Stimulated activated CD8-positive, alpha-beta memory T cell treated with anti-CD3 and anti-CD28 coated beads, Interleukin-4, amount 100 ng/mL, for 24 hours (primary cell): ENCODE measurements at places on chromosomes 13 and 19.

GRCh38 chr13:112954488-112955270 is 14.3 kb upstream of the MCF2L start:
- DNase-seq = no peak

GRCh38 chr13:101624210-101624922 is 171.9 kb downstream of the ITGBL1 start:
- no peak for DNase-seq

DNA sequence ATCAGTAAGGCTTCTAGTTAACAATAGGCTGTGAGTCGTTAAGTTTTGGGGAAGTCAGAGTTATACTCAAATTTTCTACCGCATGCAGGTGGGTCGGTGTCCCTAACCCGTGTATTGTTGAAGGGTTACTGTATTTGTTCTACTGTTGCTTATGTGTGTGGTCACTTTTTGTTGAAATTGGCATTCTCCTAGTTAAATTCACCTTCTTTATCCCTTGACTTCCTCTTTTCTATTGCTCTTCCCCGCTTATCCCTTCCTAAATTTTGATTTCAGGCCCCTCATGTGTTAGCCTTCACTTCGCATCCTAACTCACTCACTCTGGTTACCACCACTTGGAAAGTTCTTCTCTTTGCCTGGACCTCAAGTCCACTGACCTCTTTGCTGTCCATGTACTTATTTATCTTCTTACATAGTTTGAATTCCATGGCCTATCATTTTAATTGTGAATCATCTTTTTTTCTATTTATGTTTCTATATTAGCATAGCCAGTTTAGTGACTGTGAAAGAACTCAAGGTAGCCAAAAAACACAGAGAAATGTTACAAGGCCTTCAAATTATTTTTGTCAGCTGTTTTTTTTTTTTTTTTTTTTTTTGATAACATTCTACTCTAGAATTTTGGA is 52.9 kb downstream of the NDFIP2 start:
- DNase-seq = no peak

DNA sequence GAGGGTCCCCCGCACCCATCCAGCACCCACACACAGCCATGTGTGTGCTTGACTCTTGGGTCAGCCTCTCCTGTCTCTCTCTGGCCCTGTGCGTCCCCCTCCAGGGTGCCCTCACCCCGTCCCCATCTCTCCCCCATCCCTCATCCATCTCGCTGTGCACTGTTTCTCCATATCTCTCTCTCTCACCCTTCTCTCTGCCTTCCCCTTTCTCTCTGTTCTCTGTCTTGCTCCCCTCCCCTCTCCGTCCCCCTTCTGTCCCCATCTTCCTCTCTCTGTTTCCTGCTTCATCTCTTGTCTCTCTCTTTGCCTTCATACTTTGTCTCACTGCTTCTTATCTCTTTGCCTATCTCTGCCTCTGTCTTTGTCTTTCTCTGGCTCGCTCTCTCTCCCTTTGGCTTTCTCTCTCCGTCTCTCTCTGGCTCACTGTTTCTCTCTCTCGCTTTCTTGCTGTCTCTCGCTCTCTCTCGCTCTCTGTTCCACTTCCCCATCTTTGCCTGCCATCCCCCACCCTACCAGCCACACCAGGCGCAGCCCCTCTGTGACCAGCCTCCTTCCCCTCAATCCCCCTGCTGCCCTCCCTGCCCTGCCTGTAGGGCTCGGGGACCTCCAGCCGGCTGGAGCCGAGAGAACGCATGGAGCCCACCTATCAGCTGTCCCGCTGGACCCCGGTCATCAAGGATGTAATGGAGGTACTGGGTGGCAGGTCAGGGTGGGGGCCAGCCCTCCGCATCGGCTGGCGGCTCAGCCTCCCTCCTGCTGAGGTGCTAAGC is 8.9 kb downstream of the STXBP2 start:
- no peak for DNase-seq

- peak; percentile 71 for DNase-seq
Measured at GRCh38 chr19:41144403-41144802, 30.2 kb downstream of the CYP2F1 start.

- DNase-seq = no peak
Measured at GRCh38 chr13:113533161-113533840, 42.8 kb upstream of the DCUN1D2 start.

GRCh38 chr13:43111559-43112400 is 88.4 kb downstream of the DNAJC15 start:
- DNase-seq = no peak

- no peak for DNase-seq
Measured at GRCh38 chr13:25915840-25916518, 135.8 kb downstream of the SHISA2 start.

GRCh38 chr19:645912-646778 is 6.5 kb downstream of the FGF22 start:
- DNase-seq = no peak

DNA sequence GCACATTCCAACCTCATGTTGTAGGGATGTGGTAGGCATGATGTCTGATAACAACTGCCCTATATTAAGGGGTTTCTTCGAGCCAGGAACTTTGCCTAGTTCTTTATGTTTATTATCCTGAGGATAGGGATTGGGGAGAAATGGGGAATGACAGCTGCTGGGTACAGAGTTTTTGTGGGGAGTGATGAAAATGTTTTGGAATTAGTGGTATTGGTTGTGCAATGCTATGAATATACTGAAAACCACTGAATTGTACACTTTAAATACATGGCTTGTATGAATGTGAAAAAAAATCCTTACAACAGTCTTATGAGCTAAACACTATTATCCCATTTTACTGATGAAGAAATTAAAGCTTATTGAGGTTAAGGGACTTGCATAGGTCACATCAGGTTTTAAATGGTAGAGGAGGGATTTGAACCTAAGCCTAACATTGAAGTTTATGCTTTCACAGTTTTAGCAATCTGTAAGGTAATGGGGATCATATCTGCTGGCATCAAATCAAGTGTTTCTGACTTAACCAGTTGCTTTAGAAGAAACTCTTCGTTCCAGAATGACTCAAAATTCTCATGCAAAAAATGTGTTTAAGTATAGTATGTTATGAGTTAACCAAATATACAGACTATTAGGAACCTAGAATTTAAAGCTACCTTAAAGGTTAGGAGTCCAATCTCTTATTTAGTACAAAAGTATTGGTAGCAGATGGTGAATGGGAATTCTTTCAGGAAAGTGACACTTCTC is 61.4 kb downstream of the ERCC5 start:
- no peak for DNase-seq

DNA sequence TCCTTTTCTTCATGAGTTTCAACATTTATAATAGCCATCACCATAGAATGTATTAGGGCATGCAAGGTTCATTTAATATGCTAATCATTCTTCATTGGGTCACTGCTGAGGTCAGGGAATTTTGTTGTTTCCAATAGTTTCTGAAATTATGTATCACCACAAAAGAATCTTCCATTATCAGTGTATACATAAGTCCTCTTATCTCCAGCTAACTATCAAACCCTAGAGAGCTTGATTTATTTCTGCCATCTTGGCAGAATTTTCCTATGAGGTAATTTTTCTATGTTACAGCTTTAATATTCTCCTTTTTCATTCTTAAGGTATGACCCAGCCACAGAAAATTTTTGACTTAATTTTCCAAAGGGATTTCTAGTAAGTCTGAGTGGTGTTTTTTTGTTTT is 415.0 kb upstream of the SLITRK1 start:
- no peak for DNase-seq

- DNase-seq = peak; percentile 41
Measured at GRCh38 chr13:38350114-38350617, 515 bp downstream of the UFM1 start.

DNA sequence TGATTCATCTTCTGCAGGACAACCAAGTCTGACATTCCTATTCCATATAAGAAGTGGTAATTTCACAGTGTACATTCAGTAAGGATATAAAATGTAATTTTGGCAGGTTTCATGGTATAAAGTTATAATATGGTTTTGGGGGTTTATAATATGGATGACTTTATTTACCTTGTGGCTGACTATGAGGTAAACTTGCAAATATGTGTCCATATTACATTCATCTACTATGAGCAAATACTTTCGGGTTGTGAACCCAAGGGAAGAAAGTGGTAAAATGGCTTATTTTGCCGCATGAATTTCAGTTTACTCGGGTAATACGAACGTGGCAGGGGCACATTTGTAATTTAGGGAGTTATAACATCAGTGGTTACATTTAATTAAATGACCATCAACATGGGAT is 86.7 kb upstream of the TNFSF11 start:
- DNase-seq = no peak

DNA sequence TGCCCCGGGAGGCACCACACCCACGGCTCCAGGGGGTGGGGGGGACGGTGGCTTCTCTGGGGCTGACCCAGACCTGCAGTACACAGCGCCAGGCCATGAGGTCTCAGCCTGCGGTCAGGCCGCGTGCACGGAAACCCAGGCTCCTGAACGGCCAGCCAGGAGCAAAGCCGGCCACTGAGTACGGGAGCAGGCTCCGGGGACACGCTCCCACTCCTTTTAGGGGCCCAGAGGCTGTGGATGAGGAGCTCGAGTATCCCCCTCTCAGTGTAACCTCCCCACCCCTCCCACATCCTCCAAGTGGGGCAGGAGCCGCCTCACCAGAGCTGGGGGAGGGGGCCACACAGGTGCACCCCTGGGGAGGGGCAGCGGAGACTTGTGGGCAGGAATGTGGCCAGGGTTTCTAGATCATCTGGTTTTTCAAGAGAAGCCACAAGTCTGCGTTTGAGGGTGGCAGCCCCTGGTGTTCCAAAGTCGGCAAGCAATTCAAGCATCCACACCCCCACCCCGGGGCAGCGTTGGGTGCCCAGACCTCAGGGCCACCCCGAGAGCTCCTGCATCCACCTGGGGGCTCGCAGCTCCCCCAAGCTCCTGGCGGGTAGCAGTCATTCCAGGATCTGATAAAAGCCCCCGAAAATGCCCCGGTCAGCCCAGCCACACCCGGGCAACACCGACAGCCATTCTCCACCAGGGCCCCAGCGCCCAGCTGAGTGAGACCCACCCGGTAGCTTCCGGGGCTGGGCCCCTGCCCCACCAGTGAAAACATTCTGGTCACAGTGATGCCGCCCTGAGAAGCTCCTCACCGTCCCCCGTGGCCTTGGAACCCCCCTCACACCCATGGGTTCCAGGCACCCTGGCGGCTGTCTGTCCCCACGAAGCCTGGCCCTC is 6.1 kb downstream of the SBNO2 start:
- DNase-seq = no peak

DNA sequence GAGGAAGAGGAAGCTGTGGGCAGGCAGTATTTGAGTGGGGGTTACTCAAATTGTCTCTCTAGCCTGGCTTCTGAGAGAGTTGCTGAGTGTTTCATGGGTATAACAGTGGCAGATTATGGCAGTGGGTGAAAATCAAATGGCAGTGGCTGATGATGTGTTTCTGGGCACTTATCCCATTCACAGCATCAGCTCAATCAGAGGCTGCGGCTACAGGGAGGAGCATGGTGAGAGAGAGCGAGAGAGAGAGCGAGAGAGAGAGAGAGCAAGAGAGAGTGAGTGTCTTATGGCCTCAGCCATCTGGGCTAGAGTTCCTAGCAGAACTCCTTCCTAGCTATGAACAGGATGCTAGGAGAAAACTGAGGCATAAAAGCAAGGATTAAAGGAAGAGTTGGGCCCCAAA is 178.9 kb downstream of the OLFM4 start:
- no peak for DNase-seq

GRCh38 chr19:41322451-41322850 is 12.5 kb downstream of the CCDC97 start:
- DNase-seq = no peak

DNA sequence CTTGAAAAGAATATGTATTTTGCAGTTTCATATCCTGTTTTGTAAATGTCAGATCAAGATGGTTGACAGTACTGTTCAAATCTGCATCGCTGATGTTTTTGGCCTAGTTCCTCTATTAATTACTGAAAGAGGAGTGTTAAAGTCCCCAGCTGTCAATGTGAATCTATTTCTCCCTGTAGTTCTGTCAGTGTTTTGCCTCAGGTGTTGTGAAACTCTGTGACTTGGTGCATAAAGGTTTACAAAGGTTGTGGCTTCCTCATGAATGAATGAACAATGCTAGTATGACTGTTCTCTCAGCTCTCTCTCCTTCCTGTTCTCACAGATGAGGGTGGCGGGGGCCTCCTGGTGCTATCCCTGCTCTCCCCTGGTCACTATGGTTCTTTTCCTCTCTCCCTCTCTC is 142.4 kb downstream of the MYCBP2 start:
- no peak for DNase-seq

DNA sequence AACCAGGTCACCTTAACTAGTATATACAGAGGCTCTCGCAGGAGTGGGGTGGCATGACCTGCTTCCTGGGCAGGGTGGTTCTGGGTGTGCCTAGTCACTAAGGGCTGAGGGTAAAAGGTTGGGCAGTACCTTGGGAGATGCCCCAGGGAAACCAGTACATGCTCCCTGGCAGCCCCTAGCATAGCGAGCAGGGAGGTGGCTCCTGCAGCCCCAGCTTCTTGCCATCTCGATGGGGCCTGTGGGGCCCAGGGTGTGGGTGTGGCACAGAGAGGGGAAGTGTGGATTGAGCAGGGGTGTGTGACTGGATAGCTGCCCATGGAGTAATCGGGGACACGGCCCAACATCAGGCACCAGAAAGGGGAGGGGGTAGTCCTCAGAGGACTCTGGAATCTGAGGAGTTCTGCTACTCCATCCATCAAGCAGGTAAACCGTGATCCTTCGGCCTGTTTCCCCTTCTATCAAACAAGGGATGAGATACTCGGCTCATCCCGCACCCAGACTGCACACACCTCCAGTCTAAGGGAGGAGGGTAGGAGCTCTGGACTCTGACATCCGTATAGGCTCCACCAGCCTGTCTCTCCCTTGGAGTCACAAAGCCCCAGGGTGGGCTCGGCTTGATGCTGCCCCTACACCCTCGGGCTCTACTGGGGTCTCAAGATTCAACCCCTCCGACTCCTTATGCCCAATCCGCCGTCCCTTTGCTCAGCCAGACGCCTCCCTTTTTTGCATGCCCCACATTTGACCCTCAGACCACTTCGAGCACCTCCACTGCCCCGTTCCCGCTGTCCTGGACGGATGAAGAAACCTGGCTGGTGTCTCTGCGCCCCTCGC is 1.1 kb downstream of the ZBTB45 start:
- DNase-seq = no peak

GRCh38 chr19:57512845-57513244 is 13.1 kb downstream of the ZNF773 start:
- no peak for DNase-seq

- no peak for DNase-seq
Measured at GRCh38 chr19:45848922-45849321, 14.0 kb downstream of the SYMPK start.

- no peak for DNase-seq
Measured at GRCh38 chr13:88136098-88136790, 465.1 kb downstream of the SLITRK5 start.

- no peak for DNase-seq
Measured at GRCh38 chr19:2983351-2984214, 6.2 kb downstream of the TLE6 start.

DNA sequence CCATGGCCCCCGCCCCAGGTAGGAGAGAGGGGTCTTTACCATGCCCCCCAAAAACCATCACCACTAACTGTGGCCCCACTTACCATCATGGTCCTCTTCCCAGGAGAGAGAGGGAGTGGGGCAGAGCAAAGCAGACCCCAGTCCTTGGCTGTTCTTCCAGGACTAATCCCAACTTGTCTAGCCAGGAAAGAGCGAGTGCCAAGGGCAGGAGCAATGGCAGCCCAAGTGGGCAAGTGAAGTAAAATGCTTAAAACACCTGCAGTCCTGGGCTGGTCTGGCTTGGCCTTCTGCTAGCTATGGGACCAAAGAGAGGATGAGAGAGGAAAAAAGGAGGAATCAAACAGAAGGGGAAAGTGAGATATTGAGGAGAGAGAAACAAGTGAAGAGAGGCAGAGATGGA is 17.9 kb downstream of the ZSWIM4 start:
- DNase-seq = no peak

GRCh38 chr13:52846567-52847321 is 1.7 kb downstream of the PCDH8 start:
- DNase-seq = peak; percentile 12

GRCh38 chr13:28320884-28321574 is 173.9 kb downstream of the FLT1 start:
- no peak for DNase-seq
